Fibroblast of villous mesenchyme (primary cell): ENCODE measurements at places on chromosomes 7 and 10.

DNA sequence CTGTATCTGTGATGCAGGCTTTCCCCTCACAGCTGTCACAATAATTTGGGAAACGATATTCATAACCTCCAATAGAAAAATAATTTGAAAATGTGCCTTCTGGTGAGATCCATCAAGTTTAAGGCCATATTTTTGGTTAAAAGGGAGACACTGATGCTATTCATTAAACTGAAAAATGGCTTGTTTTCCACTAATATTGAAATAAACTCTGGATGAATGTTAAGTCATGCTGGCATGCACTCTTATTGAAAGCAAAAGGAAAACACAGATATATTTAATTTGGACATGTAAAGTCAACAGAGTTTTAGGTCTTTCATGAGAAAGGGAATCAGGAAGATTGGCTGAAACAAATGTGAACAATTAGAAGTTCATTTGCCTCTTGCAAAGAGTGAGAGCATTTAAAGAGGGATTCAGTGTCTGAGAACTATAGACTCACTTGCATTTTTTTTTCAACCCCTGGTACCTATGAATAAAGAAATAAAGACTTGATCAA lies 879.2 kb downstream of the LRMDA start:
- DNase-seq = no peak

DNA sequence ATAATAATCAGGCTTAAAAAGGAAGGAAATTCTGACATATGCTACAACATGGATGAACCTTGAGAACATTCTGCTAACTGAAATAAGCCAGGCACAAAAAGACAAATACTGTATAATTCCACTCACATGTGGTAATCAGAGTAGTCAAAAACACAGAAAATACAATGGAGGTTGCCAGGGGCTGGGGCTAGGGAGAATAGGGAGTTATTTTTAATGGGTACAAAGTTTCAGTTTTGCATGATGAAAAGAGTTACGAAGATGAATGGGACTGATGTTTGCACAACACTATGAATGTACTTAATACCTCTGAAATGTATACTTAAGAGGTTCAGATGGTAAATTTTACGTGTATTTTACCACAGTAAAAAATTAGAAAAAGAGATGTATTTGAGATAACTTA lies 145.6 kb downstream of the DOCK4 start:
- no peak for DNase-seq

DNA sequence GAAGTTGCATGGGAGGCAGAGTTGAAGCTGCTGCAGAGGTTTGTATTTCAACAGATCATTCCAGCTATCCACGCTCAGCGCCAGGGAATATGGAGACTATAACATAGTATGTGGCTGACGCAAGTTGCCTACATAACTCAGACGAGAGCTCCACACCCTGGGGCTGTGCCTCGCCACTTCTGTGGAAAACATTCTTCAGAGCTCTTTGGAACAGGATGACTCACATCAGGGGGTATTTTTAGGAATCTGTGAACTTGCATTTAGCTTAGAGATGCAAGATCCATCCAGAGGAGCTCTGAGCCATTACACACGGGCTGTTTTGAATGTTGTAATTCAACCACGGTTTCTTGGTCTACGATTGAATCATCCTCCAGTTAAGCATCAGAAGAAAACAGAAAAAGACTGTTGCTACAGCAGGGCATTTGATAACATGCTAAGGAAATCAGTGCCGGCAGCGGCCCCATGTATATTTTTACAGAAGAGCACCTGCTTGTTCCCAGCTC lies 481.5 kb upstream of the AKR1E2 start:
- peak; percentile 100 for DNase-seq

- peak; percentile 22 for DNase-seq
Observed at GRCh38 chr10:72612203-72612826, 13.6 kb downstream of the MICU1 start.

- peak; percentile 80 for DNase-seq
Observed at GRCh38 chr7:78702770-78703169, 750.7 kb downstream of the MAGI2 start.

GRCh38 chr10:119705434-119705831 lies 20.4 kb upstream of the INPP5F start:
- DNase-seq = peak; percentile 37

DNA sequence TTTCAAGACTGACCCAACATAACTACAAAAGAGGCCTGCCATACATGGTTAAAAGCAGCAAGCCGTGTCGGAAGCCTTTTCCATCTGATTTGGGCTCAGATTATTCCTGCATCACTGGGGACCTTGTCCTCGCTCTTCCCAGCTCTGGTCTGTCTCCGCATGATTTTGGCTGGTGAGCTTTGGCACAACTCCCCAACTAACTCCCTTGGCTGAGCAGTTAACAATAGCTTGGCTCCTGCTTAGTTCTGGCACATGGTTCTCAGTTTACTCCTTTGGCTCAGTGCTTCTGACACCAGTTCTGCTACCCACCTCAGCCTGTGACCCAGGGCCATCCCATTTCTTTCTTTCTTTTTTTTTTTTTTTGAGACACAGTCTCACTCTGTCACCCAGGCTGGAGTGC lies 17.0 kb downstream of the AGK start:
- DNase-seq = no peak

GRCh38 chr7:20330239-20330927 lies at the start of gene ITGB8:
Gene ITGB8, plus strand, starts transcription at chr7:20330900. Its CDS starts 907 bp downstream, at chr7:20331807.
- peak; percentile 73 for DNase-seq

GRCh38 chr7:131618391-131618790 lies 62.0 kb upstream of the PODXL start:
- DNase-seq = no peak
